ENCODE measurements at places on chromosomes 13 and 19.

- DNase-seq: peak; percentile 3
These were observed 1446.8 kb downstream of the PCDH9 start for GRCh38 chr13:65783383-65783782.

- DNase-seq: no peak
These were observed 255.3 kb upstream of the TSHZ3 start for GRCh38 chr19:31604493-31605040.

DNA sequence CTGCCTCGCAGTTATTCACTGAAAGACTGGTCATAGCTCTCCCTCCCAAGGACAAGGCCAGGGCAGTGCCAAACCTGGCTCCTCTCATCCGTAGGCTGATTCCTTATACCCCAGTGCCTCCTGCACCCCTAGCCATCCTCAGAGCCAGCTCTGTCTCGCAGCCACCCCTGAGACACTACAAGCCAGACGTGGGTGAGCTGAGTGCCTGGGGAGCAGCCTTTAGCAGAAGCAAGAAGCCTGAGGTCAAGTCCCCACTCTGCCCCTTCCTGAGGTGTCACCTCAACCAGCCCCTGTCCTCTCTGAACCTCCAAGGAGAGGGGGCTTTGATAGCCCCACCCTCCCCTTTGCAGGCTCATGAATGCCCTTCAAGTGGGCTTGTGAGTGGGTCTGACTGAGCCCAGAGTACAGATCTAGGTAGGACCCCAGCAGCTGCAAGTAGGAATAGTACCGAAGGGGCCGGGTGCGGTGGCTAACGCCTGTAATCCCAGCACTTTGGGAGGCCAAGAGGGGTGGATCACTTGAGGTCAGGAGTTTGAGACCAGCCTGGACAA is 14.8 kb upstream of the AKAP8L start:
- no peak for DNase-seq

- no peak for DNase-seq
These were observed 19.3 kb upstream of the DOCK9 start for GRCh38 chr13:98997011-98997730.

- no peak for DNase-seq
These were observed 1.2 kb downstream of the ALKBH7 start for GRCh38 chr19:6373813-6374108.

DNA sequence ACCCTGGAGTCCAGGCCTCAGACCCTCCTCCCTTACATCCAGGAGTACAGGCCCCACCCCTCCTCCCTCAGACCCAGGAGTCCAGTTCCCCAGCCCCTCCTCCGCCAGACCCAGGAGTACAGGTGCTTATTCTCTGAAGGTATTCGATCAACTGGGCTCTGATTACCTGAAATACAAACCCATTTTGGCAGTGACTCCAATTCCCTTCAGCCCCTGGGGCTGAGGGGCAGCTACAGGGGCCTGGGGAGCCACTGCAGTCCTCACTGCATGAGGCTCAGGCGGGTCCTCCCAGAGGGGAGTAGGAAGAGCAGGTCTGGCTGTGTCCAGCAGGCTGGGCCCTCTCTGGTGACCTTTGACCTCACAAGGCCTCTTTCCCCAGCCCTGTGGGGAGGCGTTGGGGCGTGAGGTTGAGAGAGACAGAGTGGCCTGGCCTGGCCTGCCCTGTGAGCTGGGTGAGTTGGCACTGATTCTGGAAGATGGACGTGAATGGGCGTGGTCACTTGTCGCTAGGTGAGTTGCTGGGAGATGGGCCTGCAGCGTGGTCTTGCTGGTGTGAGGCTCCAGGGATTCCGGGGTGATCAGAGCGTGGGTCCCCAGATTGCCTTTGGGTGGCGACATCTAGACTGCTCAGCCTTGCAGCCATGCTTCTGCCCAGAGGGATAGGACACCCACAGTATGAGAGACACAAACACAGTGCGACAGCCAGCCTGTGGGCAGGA is 3.1 kb downstream of the BCAT2 start:
- DNase-seq: no peak

- no peak for DNase-seq
These were observed 6.4 kb downstream of the ATP11A start for GRCh38 chr13:112696001-112696868.

- no peak for DNase-seq
These were observed 37.6 kb downstream of the SPRY2 start for GRCh38 chr13:80303225-80303811.

DNA sequence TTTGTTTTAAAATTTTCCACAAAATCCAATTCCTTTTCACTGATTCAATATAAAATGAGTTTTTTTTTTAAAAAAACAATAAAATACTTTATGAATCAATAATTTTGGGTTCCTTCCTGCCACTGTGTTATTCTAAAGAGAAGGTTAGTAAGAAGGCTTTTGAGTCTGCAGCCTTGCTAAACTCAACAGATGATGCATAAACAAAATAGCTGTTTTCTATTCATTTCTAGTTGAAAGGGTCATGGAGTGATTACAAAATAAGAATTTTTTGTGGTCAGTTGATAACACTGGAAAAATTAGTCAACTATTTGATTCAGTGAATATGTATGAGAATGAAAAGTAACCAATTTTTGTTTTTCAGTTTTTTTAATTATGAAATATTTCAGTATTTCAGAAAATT is 169.9 kb downstream of the VWA8 start:
- no peak for DNase-seq
